Hepatic stellate cell (primary cell): ENCODE measurements at places on chromosomes 2 and 18.

DNA sequence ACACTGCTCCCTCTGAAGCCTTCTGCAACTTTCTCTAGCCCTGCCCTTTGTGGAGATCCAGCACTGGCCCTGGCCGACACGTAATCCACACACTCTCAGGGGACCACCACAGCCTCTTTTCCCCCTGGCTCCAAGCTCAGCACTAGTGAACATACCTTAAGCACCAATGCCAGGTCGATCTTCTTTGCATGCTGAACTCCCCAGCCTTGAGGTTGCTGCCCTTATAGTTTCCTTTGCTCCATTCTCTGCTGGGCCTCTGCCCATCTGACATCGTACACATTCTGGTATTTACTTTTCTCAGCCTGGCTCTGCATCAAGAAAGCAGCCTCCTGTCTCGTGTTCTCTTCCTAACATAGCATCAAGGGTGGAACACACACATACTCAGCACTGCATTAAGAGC, 361.5 kb downstream of the LPIN1 start:
- DNase-seq = no peak

DNA sequence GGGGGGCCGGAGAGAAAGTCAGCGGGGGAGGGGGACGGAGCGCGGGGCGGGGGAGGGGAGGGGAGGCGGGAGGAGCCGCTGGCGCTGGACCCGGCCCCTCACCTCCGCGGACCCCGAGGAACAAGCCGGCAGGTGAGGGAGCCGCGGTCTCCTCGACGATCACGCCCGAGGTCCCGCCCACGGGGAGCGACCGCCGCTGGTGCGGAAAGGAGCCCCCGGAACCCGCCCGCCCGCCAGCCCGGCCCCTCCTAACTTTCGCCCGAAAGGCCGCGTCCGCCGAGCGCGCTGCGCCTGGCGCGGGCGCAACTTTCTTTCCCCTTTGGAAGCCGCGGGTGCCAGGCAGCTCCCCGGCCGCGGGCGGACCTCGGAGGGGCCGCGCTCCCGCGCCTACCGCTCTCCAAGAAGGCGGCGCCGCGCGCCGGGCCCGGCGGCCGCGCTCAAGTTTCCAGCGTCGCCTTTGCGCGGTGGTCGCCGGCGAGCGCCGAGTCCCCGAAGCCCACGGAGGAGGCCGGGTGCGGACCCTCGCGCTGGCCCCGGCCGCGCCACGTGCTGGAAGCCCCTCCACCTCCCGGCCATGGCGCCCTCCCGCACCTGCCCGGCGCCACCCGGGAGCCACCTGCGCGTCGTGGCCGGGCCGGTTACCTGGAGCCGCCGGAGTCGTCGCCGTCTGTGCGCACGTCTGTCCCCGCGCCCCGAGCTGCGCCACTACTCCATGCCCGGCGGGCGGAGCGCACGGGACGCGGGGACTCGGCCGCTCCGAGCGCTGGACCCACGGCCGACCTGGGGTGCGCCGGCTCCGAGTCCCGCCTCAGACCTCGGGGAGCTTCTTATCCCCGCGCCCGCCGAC, at the start of gene ALKAL2:
ALKAL2 (minus strand) TSS at position 181 of the 847 bp plus-strand sequence. CDS start 256 bp downstream, outside the sequence.
- DNase-seq = no peak

GRCh38 chr2:105883911-105884694, 139.4 kb downstream of the NCK2 start:
- DNase-seq = no peak

DNA sequence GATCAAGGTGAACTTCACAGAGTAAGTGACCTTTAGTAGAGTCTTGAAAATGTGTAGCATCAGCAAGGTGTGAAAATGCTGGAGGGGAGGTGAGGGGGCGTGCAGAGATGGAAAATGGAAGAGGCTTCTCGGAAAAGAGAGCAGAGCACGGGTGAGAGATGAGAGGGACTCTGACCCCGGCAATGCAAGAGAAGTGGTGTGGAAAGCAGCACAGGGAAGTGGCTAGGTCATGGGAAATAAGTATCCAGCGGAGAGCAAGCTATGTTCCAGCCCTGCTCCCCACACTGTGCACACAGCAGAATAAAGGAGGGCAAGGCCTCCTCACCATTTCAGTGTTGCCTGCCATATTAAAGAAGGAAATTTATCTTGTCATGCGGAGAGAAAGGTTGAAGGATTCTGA, 241.7 kb upstream of the DOK6 start:
- no peak for DNase-seq

GRCh38 chr2:47219970-47220369, 64.9 kb upstream of the STPG4 start:
- DNase-seq = no peak

GRCh38 chr2:39719317-39719716, 53.6 kb downstream of the TMEM178A start:
- no peak for DNase-seq

DNA sequence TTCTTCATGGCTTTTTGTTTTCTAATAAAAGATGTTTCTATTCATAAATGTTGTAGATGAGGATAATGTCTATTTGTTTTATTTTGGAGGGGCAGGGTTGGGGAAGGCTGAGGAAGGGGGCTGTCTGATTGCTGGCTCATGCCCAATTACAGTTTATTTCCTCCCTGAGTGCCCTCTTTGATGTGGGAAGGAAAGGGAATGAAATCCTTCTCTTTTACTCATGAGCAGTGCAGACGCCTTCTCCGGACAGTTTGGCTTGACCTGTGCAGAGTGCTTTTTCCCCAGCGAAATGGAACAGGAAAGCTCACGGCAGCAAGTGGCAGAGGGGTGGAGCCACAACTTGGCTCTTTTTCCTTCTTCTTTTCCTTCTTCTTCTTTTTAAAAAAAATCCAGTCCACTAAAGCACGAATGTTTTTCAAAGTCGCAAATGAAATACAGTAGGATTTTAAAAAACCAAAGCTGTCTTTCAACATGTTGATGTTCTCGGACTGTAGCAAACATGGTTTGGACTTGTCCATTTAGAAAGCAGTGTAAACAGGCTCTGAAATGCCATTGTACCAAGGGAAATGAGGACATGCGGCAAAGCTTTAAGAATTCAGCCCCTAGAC, 34.5 kb downstream of the RAB31 start:
- DNase-seq = no peak

DNA sequence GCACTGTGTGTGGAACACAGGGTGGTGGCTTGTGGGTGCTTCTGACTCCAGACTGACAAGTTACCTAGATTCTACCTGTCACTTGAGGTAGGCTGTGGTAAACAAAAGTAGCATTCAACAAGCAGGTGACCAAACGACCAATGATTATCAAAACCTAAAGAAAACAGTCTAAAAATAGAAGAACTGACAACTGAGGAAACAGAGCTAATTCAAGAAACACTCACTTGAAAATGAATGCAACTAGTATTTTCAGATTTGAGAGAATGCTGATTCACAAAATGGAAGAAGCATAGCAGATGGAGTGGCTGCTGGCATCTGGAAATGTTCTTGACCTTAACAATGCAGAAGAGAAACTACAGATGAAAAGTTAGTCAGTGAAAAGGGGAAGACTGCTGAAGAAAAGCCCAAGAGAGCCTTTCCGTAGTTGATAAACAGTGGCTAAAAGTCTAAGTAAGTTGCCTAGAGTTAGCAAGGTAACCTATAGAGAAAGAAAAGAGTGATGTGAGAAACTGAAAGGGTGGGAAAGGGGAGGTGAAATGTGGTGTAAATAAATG, 170.4 kb downstream of the NCK2 start:
- no peak for DNase-seq

DNA sequence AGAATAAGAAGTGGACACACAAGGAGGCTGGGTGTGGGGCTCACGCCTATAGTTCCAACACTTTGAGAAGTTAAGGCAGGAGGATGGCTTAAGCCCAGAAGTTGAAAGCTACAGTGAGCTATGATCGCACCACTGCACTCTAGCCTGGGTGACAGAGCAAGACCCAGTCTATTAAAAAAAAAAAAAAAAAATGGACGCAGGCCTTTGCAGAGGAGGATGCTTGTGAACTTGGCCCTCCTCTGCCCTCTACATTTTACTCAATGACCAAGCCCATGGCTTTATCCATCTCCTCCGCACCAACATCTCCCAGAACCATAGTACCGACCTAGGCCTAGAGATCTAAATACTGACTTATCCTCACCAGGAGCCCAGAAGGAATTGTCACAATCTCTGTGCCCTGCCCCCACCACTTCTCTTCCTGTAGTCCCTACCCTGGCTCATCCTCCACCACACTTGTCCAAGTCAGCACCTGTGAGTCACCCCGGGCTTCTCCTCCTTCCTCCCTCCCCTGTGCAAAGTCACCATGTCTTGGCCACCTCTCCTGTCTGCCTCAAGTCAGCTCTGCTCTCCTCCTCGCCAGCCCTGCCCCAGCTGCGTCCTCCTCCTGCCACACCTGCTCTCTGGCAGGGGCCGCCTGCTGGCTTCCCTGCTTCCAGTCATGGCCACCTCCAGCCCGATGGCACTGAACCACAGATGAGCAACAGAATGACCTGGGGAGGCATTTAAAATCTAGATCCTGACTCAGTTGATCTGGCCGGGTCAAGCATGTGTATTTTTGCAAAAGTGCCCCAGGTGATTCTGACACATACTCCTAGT, 35.8 kb upstream of the ASPRV1 start:
- peak; percentile 43 for DNase-seq

DNA sequence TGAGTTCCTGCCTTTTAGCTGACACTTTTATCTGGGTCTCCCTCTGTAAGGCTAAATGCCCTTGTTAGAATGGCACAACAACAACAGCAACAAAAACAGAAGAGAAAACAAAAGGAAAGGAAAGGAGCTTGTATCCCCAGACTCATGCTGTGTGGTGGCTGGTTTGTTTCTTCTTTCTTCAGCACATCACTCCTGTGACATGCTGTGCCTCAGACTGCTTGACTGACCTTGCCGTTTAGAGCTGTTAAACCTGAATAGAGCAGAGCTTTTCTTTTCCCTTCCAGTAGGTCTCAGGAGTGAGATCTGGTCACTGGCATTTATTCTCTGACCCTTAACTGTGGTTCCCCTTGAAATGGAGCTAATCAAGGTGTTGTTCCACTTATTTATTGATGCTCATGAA, 18.9 kb downstream of the GALNT13 start:
- DNase-seq = no peak

DNA sequence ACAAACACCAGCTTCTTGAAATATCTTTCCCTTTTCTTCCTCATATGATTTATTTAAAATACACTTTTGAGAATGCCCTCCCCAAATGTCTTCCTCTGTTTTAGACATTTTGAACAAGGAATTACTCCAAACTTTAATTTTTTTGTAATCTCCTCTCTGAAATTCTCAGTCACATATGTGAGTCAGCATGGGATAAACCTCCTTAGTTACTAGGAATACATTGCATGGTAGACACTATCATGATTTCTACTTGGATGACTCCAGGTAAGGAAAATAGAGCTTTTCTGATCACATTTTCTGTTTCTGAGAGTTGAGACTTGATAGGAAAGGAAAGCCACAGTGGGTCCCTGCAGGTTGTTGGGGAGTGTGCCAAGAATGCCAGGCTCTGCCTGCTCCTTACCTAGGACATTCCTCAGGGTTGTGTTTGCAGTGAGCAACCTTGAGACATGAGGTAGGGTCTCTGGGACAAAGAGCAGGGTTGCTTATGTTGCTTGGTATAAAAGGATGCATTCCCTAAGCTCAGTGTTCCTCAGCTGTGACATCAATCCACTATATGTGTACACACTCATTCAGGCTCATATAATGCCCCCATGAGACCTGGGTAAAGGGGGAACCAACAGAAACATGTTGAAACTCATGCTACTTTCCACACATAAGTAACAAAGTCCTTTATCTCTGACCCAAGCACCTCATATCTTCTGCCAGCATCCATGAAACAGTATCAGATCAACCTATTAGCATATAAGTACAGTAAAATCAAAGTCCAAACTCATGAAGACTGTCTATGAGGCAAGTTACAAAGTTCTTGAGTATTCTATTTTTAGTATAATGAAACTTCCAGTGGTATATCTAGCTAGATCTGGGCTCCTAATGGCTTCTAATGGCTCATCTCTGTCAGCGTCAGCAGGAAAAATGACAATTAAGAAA, 112.8 kb upstream of the SCN1A start:
- DNase-seq = no peak

GRCh38 chr2:8571792-8572499, 109.9 kb upstream of the ID2 start:
- DNase-seq = no peak
